ENCODE measurements at places on chromosomes 16 and 17.
A peak's percentile ranks its signal among the peaks of the same experiment; 100 is the strongest.

GRCh38 chr17:41547378-41547841, 19.3 kb upstream of the KRT19 start:
- no peak for DNase-seq

DNA sequence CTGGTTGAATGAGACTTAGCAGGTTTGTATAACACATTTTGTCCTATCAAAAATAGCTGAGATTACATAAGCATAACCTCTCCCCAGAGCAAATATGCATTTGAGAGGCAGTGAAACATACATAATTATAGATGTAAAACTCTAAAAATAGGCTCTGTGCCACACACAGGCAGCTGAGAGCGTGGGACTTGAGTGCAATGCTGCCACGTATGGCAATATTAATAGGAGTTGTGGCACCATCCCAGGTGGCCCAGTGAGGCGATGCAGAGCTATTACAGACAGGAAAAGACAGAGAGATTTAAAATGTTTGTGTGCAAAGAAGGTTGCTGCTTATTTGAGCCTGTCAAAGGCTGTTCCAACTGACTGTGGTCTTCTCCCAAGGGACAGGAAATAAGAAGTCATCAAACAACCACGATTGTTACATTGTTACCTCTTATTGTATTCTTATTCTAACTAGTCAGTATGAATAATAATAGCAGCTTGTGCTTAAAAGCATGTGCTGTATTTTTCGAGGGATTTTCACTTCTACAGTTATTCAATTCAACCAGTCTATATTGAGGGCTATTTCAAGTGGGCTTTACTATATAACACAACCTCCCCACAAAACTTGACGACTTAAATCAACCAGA, 116.5 kb downstream of the SALL1 start:
- no peak for DNase-seq

- DNase-seq: no peak
Observed at GRCh38 chr17:58281511-58282011, 826 bp upstream of the MPO start.

DNA sequence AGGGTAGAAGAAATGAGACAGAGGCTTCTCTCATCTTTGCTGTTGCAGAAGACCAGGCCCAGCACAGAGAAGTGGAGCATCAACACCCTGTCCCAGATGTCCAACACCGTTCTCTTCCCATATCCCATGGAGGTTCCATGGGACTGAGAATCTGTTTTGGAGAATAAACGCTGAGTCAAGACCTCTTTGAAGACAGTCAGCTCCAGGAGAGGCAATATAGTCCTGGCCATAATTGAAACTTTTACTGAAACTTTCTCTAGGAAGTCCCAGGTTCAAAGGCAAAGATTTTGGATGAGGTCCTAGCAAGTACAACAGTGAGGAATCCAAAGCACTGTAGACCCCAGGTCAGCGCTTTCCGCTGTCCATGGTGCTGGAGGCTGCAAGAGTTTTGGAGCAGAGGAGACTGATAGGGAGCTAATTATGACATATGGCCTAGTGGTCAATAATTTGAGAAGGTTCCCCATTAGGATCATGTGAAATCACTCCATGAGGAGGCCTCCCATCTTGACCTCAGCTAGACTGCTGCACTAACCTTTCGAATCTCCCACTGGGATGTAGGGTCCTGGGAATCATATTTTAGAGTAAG, 36.0 kb downstream of the OSBPL7 start:
- peak; percentile 76 for DNase-seq

DNA sequence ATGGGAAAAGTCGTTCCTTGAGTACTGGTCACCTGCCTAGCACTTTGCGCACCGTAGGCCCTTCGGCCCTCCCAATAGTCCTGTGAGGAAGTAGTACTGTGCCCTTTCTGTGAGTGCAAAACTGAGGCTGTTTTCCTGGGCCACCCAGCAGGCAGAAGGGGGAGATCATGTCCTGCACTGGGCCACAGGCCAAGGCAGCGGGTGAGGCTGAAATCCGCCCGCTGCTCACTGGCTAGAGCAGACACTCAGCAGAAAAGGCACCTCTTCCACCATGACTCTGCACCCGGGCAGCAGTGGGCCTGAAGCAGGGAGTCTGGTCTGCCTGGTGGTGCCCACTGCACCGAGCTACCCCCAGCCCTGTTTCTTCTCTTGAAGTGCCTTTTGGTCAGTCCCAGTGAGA, 20.2 kb downstream of the METTL22 start:
- no peak for DNase-seq

DNA sequence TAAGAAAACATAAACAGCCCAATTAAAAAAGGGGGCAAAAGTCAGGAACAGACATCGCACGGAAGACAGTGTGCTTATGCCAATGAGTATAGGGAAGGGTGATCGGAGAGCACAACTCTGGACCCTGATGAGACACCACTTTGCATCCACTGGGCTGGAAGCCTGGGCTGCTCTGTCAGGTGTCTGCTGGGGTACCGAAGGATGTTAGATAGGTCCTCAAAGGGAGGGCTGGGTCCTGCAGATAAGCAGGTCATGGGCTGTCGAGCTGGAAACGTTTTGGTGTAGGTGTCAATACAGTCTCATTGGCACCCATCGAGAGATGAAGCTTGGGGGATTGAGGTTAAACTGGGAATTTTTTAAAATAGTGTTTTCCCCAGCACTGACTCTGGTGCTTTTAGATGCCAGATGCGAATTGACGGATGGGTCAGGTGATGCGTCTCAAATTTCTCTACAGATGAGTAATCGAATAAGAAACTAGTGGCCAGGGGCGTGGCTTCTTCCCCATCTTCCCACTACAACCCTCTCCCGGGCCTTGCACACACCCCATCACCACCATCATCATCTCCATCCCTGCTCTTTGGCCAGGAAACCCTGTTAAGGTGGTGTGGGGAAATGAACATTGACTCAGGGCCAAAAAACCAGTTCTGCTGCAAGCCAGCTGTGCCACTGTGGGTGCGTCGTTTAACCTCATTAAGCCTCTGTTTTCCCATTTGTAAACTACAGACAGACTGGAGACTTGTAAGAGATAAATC, 47.8 kb upstream of the IRF8 start:
- DNase-seq: no peak

- DNase-seq: peak; percentile 22
Observed at GRCh38 chr16:78005881-78006280, 16.5 kb upstream of the CLEC3A start.

GRCh38 chr16:82750068-82750467, 123.3 kb downstream of the CDH13 start:
- DNase-seq: no peak

DNA sequence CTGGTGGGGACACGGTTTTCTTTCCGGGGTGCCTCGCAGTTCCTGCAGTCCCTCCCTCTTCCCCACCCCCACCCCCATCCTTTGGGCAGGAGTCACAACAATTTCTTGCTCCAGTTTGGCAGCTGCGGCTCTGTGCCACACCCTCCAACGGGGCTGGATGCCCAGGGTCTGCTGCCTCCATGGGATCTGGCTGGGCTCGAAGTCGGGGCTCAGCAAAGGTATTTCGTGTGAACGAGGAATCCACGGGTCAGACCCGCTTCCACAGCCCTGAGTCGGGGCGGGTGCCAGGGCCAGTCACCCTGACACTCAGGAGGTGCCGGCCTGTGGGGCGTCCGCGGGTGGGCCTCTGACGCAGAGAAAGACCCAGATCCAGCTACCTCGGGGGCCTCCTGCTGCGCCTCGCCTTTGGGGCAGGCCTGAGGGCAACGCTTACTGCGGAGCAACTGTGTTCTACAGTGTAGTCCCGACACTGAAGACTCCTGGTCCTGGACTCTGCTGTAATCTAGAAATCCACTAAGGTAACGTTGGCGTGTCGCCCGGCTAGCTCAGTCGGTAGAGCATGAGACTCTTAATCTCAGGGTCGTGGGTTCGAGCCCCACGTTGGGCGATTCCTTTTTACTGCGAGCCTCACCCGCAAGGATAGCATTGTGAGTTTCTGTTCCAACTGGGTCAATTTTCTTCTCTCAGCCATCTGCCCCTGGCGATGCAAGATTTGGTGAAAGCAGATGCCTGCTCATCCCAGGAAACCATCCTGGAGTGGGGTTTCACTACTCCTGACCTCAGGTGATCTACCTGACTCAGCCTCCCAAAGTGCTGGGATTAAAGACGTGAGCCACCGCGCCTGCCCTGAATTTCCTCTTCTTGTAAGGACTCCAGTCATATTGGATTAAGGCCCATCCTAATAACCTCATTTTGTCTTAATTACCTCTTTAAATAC, 12.6 kb upstream of the OR1F1 start:
- DNase-seq: no peak

DNA sequence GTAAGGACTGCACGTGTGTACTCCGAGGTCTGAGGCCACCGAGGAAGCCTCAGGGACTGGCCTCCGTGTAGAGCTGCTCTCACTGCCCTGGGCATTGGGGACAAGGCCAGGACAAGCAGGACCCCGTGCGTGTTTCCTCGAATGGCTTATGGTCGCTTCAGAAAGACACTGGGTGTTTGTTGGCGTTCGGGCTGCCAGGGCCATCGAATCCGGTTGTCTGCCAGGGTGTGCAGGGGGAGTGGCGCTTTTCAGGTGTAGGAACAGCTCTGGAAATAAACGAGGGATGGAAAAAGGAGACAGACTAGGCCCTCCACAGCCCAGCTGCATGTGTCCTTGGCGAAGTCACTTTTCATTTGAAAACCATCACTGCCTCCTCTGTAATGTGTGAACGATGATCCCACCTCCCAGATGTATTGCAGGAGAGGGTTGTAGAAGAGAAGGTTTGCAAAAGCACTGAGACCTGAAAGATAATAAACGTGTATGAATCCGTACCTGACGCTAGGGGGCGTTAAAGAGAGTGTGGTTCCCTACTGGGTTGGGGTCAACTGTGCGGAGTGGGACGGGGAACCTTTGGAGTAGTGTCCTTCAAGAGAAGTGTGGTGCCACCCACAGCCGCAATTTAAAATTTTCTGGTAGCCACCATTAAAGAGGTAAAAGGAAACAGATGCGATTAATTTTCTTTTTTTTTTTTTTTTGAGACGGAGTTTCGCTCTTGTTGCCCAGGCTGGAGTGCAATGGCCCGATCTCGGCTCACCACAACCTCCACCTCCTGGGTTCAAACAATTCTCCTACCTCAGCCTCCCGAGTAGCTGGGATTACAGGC, 2.1 kb upstream of the ZSCAN10 start:
- peak; percentile 46 for DNase-seq

- DNase-seq: no peak
Observed at GRCh38 chr16:28497386-28497785, 2.9 kb downstream of the APOBR start.

- peak; percentile 16 for DNase-seq
Observed at GRCh38 chr17:74008196-74008595, 195.3 kb upstream of the RPL38 start.

- DNase-seq: no peak
Observed at GRCh38 chr16:85823328-85823920, 23.9 kb downstream of the COX4I1 start.

DNA sequence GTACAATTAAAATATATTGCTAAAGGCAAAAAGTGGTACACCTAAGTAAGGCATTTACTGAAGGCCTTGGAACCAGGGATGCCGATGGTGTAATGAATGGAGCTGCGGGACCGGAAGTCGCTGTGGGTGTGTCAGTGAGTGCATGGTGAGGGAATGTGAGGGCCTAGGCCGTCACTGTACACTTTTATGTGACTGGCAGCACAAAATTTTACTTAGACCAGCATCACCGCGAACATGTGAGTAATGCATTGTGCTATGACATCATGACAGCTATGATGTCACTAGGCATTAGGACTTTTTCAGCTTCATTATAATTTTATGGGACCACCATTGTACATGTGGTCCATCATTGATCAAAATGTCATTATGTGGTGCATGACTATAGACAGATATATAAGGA, 14.7 kb downstream of the ALOX15B start:
- DNase-seq: no peak

DNA sequence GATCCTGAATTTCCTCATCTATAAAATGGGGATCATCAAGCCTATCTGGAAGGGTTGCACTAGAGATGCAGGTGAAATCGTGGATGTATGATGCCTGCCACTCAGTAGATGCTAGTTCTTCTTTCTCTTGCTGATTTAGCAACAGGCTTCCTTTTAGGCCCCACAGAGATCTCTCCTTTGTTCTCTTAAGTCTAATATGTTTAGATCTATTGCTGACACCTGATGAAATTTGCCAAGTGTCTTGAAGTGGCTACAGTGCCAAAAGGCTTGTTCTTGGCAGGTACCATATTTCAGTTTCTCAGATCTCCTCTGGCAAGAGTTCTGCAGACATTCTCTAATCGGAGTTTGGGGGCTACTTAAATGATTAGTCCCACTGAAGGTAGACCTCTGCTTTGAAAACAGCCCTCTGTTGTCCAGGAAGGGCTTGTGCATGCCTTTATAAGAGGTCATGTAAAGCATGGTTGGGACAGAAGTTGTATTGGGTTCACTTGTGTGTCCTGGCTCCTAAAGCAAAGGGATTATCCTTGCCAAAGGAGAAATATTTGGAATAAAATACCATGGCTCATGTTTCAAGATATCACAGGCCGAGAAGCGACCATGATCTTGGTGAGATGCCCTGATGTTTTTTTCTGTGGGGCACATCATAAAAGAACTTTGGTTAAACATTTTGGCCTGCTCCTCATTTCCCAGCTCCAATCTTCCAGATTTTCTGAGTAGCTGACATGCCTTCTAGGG, 234.0 kb downstream of the MSI2 start:
- no peak for DNase-seq

- no peak for DNase-seq
Observed at GRCh38 chr17:7612294-7612640, 2.4 kb downstream of the FXR2 start.

- DNase-seq: peak; percentile 8
Observed at GRCh38 chr16:25501530-25502255, 190.1 kb upstream of the HS3ST4 start.

DNA sequence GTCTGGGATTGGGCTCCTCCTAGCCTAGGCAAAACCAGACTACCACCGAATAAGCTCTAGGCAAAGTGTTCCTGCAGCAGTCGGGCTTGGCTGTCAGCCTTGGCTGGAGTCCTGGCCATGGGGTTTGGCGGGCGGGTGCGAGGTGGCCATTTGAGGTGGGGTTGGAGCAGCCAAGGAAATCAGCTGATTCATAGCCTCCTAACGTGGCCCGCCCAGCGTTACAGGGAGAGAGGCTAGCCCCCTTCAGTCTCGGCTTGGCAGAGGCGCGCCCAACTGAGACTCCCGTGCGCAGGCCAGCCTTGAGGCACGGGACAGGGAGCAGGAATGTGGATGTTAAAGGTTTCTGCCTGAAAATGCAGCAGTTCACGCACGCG, 1.9 kb downstream of the PMP22 start:
- DNase-seq: peak; percentile 55

- DNase-seq: no peak
Observed at GRCh38 chr16:20897922-20898321, 2.2 kb downstream of the DCUN1D3 start.

DNA sequence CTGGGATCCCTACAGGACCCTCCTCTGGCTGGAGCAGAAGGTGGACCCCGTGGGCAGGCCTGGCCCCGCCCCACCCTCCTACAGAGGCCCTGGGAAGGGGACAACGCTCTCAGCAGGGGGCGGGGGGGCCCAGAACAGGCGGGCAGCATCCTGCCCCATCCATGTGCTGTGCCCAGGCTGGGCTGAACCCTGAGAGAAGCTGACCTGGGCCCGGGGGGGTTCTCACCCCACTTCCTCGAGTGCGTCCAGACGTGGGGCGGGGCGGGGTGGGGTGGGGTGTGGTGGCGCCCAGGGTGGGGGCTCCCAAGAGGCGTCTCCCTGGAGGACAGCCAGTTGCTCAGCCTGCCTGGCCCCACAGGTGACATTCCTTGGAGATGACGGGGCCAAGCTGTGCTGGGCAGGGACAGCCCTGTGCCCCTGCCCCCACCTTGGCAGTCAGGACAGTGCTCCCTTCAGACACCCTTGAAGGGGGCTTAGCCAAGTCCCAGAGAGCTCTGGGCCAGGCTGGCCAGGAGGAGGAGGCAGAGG, 390 bp upstream of the UNC13D start:
- DNase-seq: no peak

All from endothelial cell (in vitro differentiated cells).